Mucosa of descending colon (tissue), 3 donors: ENCODE measurements at places on chromosomes 4 and X.

DNA sequence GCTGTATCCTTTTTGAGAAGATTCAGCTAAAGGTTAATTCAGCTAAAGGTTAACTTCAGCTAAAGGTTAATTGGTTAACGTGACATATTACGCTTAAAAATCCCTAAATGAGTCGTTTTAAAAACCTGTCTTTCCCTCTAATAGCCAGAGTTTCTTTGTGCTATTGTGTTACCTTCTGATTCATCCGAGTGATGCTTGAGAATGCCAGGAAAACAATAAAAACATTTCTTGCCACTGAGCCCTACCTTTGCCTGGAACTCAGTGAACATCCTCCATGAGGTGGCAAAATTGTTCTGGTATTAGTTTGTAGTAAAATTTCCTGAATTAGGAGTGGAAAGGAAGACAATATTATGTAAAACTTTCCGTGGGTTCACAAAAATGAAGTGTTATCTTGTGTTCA, 13.7 kb upstream of the TMPRSS11E start:
- DNase-seq = no peak

- DNase-seq = no peak
These were observed 1.2 kb downstream of the FAM241A start for GRCh38 chr4:112146502-112146813.

DNA sequence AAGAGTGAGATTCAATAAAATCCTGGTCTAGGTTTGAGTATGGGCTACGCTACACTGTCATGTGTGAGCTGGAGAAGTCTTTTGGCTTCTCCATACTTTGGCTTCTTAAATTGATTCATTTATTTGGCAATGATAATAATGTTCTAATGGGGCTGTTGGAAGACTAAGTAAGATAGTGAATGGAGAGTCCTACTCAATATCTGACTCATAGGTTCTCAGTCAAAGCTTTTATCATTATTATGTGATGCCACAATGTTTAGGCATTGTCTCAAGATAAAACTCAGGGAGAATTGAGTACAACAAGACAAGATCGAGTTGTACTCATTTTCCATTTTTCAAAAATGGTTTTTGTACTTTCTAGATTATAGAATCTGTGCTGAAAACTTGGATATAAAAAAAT, 92.5 kb upstream of the VEGFC start:
- DNase-seq = no peak

- DNase-seq = no peak
These were observed 2.4 kb upstream of the FAM53A start for GRCh38 chr4:1686440-1687036.
